ENCODE measurements at places on chromosomes 11 and 22.

DNA sequence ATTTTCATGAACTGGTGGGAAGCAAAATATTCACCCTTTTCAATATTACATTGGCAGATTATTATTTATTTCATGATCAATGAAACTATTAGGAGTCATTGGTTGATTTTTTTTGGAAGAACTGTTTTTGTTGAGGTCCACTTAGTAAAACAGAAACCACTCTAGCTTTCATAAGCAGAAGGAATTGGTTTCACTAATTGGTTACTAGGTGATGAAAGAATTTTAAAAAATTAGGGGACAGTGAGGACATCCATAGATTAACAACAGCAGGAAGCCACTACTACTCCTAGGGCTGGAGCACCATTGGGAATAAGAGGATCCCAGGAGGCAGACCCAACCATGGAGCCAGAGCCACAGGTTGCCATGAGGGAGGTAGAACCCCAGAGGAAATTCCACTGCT is 74.4 kb upstream of the KCNA4 start:
- no peaks in the 10 kb centered on the region for H3K36me3 ChIP-seq
- H3K27me3 ChIP-seq: no peaks in the 10 kb centered on the region
- no peak for DNase-seq
- no peaks in the 10 kb centered on the region for H3K4me1 ChIP-seq

- no peak overlapping the region for H3K4me3 ChIP-seq
- no peak overlapping the region for H3K27ac ChIP-seq
- no peaks in the 10 kb centered on the region for H3K27me3 ChIP-seq
- no peaks in the 10 kb centered on the region for H3K36me3 ChIP-seq
- H3K4me1 ChIP-seq: no peaks in the 10 kb centered on the region
Observed at GRCh38 chr11:86463120-86463519, 88.4 kb downstream of the CCDC81 start.

- DNase-seq: no peak
- H3K27ac ChIP-seq: no peak overlapping the region
- peaks cover 2% of the 10 kb centered on the region for H3K4me1 ChIP-seq
- H3K36me3 ChIP-seq: no peaks in the 10 kb centered on the region
Observed at GRCh38 chr11:76330651-76331050, 50.3 kb downstream of the THAP12 start.

DNA sequence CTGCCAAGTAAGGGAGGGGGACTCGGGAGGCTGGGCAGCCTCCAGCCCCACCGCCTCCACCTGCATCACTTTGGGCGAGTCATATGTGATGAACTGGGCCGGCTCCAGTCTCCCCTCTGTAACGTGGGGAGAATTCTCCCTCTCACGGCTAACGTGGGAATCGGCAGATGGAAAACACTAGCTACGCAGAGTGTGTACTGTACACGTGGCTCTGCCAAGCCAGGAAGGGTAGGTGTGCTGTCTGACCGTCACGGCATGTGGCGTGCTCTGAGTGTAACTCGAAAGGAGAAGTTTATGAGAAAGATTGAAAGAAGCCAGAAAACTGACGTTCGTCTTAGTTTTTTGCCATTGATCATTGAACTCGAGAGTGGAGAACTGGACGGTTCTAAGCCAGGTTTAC is 13.7 kb downstream of the TRMU start:
- DNase-seq: no peak
- H3K27ac ChIP-seq: no peak overlapping the region
- no peaks in the 10 kb centered on the region for H3K27me3 ChIP-seq
- peaks cover 23% of the 10 kb centered on the region for H3K36me3 ChIP-seq

- H3K36me3 ChIP-seq: no peaks in the 10 kb centered on the region
- no peak for DNase-seq
- no peak overlapping the region for H3K4me3 ChIP-seq
- peaks cover 3% of the 10 kb centered on the region for H3K27me3 ChIP-seq
- peaks cover 2% of the 10 kb centered on the region for H3K4me1 ChIP-seq
- no peak overlapping the region for H3K27ac ChIP-seq
Observed at GRCh38 chr11:126519764-126520734, 164.6 kb downstream of the ST3GAL4 start.

DNA sequence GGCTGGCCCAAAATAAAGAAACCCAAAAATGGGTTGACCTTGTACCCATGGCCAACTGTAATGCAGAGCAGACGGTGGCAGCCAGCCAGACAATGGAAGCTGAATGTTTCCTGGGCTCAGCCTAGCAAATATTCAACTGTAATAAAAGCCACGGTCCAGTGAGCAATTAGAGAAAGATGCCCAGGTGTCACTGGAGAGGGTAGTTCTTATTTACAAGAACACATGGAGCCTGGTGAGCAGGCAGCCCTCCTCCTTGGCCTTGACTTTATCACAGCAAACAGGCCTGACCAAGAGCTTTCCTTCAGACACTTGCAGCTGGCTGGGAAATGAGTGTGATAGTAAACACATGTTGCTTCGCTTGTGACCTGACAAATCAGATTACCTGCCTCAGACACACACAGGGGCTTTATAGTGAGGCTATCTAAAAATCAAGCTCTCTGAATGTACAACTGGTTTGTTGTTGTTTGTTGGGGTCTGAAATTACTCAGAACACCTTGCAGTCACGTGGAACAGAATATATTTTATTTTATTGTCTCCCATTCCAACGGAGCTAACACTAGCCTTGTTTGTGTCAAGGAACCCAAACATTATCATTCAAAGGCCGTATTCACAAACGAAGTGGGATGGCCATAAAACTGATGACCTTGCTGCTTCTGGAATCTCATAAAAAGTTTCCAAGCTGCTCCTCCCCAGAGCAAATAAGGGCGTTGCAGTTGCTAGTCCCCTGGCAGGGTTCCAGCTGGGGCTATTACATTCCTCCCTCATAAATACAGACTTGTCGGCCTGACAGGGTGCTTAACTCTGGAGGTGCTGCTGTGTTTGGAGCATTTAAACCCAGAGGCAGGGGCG is 161.1 kb downstream of the BBOX1 start:
- H3K4me3 ChIP-seq: no peak overlapping the region
- no peaks in the 10 kb centered on the region for H3K36me3 ChIP-seq
- no peak for DNase-seq
- H3K4me1 ChIP-seq: peaks cover 5% of the 10 kb centered on the region
- no peak overlapping the region for H3K27ac ChIP-seq
- H3K27me3 ChIP-seq: no peaks in the 10 kb centered on the region

DNA sequence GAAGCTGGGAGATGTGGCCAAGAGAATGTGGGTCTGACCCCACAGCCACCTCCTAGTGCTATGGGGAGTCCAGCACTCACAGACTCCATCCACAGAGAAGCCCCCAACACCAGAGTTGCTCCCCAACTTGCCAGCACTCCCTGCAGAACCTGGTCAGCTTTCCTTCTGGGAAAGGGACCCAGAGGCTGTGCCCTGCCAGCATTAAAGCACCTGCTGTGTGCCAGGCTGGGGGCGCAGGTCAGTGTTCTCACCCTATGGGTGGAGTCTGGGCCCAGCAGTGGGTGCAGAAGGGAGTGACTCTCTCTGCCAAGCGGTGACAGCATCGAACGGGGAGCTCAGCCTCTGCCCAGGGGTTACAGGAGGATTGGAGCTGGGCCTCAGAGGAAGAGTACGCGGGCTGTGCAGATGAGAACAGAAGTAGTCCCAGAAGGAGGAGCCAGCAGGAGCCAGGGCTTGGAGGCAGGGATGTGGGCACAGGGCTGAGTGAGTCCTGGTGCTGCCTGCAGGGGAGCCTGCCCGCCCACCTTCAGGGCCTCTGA is 114.4 kb downstream of the MPPED1 start:
- no peaks in the 10 kb centered on the region for H3K36me3 ChIP-seq
- H3K27ac ChIP-seq: no peak overlapping the region
- no peak for DNase-seq
- H3K27me3 ChIP-seq: peaks cover 6% of the 10 kb centered on the region
- peaks cover 1% of the 10 kb centered on the region for H3K4me1 ChIP-seq

GRCh38 chr11:130209954-130210854 is 50.6 kb downstream of the ST14 start:
- no peaks in the 10 kb centered on the region for H3K4me1 ChIP-seq
- no peak overlapping the region for H3K27ac ChIP-seq
- no peak overlapping the region for H3K4me3 ChIP-seq
- H3K36me3 ChIP-seq: no peaks in the 10 kb centered on the region
- H3K27me3 ChIP-seq: peaks cover 3% of the 10 kb centered on the region
- no peak for DNase-seq

DNA sequence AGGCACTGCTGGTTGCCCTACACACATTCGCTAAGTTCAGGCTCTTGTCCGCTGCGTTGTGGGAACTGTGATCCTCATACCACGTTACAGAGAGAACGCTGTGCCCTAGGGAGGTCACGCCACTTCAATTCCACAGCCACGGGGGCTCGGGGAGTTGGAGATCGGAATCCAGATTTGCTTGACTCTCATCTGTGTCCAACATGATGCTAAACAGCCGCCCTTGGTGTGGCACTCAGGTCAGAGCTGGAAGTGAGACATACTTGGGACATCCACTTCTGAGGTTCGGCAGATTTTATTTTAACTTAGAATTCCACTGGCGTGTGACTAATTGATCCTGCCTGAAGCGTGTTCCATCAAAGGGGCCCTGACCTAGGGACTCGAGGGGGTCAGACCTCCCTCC is 41.7 kb downstream of the RIBC2 start:
- no peaks in the 10 kb centered on the region for H3K27me3 ChIP-seq
- no peaks in the 10 kb centered on the region for H3K36me3 ChIP-seq
- DNase-seq: no peak
- no peak overlapping the region for H3K4me3 ChIP-seq
- no peaks in the 10 kb centered on the region for H3K4me1 ChIP-seq

DNA sequence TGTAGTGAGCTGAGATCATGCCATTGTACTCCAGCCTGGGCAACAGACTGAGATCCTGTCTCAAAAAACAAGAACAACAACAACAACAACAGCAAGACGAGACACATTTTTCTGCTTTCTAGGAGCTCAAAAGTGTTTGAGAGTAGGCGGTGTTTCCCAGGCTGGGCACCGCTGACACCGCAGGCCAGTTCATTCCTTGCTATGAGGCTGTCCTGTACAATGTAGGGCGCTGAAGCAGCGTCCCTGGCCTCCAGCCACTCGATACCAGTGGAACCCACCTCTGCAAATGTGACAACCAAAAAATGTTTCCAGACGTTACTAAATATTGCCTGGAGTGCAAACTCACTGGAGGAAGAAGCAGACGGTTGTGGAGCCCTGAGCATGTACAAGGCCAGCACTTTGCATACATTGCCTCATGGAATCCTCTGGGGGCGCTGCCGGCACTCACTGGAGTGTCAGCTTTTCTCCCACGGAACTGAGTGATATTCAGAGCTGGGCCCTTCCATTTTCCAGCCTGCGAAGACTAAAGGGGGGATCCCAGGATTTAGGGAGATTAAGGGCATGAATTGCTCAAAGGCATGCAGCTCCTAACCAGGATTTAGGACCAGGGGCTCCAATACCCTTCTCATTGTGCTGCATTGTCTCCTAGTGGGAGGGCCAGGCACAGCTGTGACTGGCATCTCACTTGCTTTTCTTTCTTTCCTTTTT is 5.8 kb upstream of the MIEF1 start:
- H3K27ac ChIP-seq: no peak overlapping the region
- peaks cover 4% of the 10 kb centered on the region for H3K27me3 ChIP-seq
- peak; percentile 64 for DNase-seq
- H3K4me1 ChIP-seq: peaks cover 16% of the 10 kb centered on the region
- H3K36me3 ChIP-seq: no peaks in the 10 kb centered on the region

- no peak overlapping the region for H3K27ac ChIP-seq
- no peaks in the 10 kb centered on the region for H3K27me3 ChIP-seq
- H3K4me1 ChIP-seq: peaks cover 7% of the 10 kb centered on the region
- DNase-seq: no peak
- H3K36me3 ChIP-seq: peaks cover 4% of the 10 kb centered on the region
- no peak overlapping the region for H3K4me3 ChIP-seq
Observed at GRCh38 chr11:44226490-44226889, 83.4 kb downstream of the ALX4 start.

DNA sequence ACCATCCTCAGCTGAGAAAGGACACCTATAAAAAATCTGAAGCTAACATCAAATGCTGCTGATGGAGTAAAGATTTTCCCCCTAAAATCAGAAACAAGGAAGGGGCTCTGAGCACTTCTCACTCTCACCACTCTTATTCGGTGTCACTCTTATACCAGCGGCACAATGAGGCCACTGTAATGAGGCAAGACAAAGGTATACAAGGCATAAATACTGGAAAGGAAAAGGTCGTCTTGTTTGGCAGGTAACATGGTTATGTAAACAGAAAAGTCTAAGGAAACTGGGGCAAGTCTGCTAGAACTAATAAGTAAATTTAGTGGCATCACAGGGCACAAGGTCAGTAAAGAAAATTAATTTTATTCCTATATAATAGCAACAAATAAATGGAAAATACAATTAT is 8.1 kb upstream of the MOB2 start:
- no peak overlapping the region for H3K27ac ChIP-seq
- H3K27me3 ChIP-seq: no peaks in the 10 kb centered on the region
- peaks cover 9% of the 10 kb centered on the region for H3K4me1 ChIP-seq
- H3K36me3 ChIP-seq: peaks cover 23% of the 10 kb centered on the region
- H3K4me3 ChIP-seq: no peak overlapping the region
- DNase-seq: no peak

GRCh38 chr11:128772814-128773213 is 78.9 kb downstream of the FLI1 start:
- peaks cover 33% of the 10 kb centered on the region for H3K4me1 ChIP-seq
- H3K36me3 ChIP-seq: peaks cover 65% of the 10 kb centered on the region
- peak; percentile 40 for DNase-seq
- peak overlapping the region; percentile 85 for H3K27ac ChIP-seq
- H3K27me3 ChIP-seq: no peaks in the 10 kb centered on the region

DNA sequence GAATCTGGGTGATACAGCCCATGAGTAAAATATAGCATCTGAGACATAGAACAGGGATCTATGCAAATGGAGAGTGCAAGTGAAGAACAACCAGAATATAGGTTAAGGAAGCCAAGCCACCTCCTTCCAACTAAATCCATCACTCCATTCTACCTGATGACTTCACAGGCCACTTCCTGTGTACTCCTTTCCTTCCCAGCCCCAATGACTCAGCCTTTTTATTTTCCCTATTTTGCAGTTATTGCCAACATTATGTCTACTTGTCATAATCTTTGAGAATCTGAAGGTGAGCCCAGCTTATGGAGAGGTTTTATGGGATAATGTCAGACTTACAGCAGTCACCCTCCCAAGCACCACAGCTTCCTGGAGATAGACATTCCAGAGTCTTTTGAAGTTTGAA is 1.4 kb upstream of the OR52M1 start:
- peaks cover 2% of the 10 kb centered on the region for H3K4me1 ChIP-seq
- peaks cover 13% of the 10 kb centered on the region for H3K27me3 ChIP-seq
- no peaks in the 10 kb centered on the region for H3K36me3 ChIP-seq
- no peak for DNase-seq
- no peak overlapping the region for H3K4me3 ChIP-seq

DNA sequence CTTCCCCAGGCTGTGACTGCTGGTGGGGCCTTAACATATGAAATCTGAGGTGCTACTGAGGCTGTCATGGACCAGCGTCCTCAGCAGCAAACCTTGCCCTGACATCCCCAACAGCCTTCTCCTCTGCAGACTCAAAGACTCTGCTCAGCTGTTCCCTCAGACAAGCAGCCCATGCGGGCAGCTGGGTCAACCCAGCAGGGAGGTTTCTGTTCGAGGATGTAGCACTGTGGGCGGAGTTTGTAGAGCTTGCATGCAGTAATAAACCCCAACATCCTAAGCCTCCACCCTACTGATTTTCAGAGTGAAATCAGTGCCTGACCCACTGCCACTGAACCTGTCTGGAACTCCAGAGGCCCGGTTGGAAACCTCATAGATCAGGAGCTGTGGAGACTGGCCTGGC is 88.8 kb upstream of the XKR3 start:
- peaks cover 13% of the 10 kb centered on the region for H3K4me1 ChIP-seq
- DNase-seq: no peak
- no peaks in the 10 kb centered on the region for H3K36me3 ChIP-seq
- no peak overlapping the region for H3K27ac ChIP-seq
- no peak overlapping the region for H3K4me3 ChIP-seq
- H3K27me3 ChIP-seq: peaks cover 24% of the 10 kb centered on the region

GRCh38 chr22:47192651-47193437 is 430.4 kb downstream of the TBC1D22A start:
- H3K36me3 ChIP-seq: no peaks in the 10 kb centered on the region
- H3K27ac ChIP-seq: no peak overlapping the region
- DNase-seq: no peak
- no peaks in the 10 kb centered on the region for H3K27me3 ChIP-seq
- no peak overlapping the region for H3K4me3 ChIP-seq
